ENCODE measurements at places on chromosomes 2 and 18.

DNA sequence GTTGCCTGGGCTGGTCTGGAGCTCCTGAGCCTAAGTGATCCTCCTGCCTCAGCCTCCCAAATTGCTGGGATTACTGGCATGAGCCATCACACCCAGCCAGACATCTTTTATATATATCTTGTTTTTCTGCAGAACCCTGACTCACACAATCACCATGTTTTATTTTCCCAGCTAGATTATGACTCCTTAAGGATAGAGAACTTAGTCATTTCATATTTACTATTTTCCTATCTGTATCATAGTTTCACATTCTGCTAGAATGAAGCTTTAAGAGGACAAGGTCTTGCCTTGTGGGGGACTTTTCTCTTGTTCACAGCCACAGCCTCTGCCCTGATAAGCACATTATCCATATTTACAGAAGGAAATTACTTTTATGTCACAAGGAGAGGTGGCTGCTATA lies 73.9 kb downstream of the LBH start:
- DNase-seq, result no peak

DNA sequence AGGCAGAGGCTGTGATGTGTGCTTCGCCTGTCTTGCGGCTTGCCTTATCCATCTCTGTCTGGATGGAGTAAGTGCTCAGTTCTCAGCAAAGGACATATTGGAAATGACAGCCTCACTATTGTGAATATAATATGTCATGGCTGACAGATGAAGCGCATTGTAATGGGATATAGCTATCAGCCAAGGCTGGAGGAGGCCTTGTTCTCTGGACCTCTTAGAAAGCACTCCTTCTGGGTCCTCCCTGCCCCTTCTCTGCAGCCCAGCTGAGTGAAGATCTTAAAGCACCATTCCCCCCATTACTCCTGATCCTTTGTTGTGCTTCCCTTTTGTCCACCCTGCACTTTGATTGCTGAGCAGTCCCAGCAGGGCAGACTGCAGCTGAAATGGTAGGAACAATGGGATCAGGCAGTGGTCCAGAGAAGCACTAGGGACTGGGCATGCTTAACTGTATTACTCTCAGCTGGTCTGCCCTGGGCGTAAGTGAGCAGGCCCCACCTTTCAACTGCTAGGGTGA lies 265.3 kb downstream of the SETBP1 start:
- DNase-seq, result no peak

DNA sequence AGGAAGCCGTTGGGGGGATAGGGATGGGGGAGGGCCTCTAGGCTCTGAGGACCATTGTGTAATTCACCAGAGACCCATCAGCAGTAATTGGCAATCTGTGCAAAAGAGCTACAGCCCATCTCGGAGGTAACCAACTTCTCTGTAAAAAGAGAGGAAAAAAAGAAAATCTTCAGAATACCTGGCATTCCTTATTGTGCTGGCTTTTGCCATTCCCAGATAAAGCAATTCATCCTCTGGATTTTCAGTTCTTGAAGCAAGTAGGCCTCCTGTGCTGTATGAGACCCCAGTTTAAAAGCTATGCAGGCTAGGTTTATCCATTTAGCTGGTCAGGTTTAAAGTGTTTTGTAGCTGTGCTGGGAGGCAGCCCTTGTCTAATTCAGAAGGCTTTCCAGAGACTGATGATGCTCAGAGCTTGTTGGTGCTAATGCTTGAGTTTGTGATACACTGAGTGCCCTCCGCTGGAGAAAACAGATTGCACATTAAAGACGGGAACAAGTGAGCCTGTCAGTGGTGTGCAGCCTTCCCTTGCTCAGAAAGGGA lies at the start of gene LRRTM4:
LRRTM4 (minus strand) TSS at position 446 of the 540 bp plus-strand sequence.
- peak; percentile 4 for DNase-seq

DNA sequence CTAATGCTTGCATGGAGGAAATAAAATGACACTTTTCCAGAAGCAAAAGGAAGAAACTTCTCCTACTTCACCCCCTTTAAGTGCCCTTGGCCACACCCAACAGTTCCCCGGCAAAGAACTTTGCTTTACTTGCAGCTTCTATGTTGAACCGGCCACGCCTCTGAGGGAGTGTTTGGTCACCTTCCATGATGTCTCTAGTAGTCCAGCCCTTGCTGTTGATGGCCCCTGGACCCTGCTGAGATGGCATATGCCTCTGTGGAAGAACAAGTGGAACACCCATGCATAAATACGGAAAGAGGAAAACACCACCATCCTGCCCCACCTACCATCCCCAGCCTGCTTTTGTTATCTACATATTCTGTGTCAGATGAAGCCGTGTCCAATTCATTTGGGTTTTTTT lies 218.3 kb upstream of the POU3F3 start:
- DNase-seq, result no peak

DNA sequence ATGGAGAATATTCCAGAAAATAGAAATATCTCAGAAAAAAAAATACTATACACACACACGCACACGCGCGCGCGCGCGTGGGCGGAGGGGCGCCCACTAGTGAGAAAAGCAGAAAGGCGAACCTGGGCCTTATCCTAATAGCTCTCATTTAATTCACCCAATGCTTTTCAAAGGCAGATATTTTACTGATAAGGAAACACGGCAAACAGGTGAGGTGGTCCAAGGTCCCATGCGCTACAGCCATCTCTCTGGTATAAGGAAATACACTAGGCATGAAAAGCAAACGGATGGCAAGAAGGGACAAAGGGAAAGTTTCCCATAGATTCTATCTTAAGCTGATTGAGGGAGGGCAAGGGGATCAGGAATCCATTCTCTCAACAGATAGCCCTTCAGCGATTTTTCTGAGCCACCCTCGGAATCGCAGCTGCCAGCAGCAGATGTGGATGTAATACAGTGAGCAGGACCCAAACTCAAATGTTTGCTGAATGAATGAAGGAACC lies 136.7 kb downstream of the TMEM247 start:
- peak; percentile 30 for DNase-seq

DNA sequence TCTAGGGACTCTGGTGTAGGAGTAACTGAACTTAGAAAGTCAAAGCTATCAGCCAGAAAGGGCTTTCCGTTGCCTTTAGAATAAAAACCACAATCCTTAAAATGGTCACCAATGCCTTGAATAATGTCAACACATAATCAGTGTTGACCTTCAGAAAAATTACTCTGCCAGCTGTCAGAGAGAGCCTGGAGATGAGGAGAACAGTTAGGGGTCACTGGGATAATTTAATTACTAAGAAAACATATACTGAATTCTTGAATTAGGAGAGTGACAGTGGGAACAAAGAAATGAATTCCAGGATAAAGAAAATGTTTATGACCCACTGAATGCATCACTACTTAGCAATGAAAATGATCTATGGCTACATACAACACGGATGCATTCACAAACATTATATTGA lies 23.4 kb upstream of the UGP2 start:
- DNase-seq, result no peak

- DNase-seq, result peak; percentile 73
These were observed 127.9 kb upstream of the SH3BP4 start for GRCh38 chr2:234823877-234824376.

DNA sequence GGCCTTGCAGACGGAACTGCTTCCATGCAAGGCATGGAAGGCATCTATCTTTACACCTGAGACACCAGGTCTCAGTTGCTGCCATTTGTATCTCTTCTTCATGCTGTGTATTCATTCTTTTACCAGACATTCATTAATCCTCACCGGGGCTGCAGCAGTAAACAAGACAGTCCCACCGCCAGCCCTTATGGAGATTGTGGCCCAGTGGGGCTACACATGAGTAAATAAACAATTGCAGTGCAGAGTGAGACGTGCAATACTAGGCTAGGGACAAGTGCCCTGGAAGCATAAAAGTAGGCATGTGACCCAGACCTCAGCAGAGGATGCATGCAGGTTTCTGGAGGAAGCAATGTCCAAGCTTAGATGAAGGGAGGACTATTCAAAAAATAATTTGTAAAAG lies 497.6 kb upstream of the KLHL29 start:
- no peak for DNase-seq

DNA sequence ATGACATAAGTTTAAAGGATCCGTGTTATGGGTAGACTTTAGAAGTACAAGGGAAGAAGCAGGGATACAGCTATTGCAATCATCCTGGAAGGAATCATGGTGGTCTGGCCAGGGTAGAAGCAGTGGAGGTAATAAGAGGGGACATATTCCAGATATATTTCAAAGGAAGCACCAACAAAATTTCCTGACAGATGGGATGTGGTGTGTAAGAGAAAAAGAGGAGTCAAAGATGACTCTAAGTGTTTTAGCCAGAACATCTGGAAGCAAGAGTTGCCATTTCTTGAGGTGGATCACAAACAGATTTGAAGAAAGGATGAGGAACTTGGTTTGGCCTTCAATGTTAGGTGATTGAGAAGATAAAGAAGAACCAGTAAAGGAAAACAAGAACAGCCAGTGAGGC lies 133.1 kb upstream of the CTAGE1 start:
- no peak for DNase-seq

DNA sequence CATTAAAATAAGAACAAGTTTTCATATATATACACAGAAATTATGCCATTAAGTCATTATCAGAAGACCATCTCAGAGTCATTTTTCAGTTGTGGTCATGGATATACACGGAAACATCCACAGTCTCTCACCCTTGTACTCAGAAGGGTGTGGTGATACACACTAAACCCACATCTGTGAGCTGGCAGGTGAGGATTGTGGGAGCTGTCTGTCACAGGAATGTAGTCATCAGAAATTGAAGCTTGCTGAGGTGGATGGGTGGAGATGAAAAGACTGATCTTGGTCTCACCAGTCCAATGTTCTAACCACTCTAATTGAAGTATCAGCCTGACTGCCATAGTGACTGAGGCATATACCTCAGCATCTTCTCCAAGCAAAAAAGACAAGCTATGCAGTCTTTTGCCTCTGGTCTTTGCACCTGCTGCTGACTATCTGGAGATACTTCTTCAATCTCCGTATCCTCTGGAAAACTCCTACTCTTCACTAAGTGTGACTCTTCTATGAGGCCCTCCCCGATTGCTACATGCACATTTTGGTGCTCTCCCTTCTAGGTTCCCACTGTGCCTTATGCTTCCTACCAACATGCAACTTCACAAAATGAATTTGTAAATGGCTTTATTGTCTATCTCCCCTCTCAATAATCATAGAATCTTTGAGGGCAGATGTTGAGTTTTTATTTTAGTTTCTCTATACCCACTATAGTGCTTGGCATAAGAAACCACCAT lies 232.8 kb downstream of the DYM start:
- no peak for DNase-seq

GRCh38 chr2:190875891-190876290 lies 4.7 kb upstream of the GLS start:
- no peak for DNase-seq

DNA sequence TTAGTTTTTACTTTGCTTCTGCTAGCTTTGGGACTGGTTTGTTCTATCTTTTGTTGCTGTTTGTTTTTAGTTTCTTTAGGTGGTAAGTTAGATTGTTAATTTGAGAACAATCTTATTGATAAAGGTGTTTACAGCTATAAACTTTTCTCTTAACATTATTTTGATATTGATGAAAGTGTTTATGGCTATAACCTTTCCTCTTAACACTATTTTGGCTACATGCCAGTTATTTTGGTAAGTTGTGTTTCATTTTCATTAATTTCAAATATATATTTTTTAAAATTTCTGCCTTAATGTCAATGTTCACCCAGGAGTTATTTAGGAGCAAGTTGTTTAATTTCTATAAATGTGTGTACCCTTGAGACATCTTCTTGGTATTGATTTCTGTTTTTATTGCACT lies 229.6 kb upstream of the SYT4 start:
- no peak for DNase-seq

DNA sequence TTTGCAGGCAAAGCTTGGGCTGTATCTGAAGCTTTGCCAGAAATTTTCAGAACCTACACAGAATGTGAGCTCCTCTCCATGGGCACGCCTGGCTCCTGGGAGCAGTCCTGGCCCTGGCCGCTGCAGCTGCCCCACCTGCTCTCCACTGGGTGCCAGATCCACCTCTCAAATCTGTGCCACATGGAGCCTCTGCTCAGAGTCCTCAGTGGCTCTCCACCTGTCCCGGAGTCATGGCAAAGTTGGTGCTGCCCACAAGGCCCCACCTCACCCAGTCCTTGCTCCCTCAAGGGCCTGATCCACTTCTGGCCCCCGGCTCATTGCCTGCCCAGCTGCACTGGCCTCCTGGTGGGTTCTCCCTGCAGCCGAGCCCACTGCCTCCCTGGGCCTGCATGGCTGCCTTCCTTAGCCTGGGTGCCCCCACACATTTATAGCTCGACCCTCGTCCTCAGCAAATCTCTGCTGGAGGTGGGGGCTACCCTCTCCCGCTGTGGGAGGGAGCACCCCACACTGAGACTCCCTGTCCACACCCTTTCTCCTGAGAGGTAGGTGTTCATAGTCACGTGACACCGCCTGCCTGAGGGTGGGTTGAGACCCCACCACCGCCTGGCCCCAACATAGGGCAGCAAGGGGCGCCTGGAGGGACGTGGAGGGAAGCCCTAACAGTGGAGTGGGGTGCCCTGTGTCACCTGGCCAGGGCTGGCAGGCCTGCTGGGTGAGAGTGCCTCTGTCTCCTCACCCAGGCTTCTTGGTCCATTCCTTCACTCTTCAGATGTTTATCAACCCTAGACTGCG lies 224.1 kb downstream of the SH3RF3 start:
- DNase-seq, result no peak

DNA sequence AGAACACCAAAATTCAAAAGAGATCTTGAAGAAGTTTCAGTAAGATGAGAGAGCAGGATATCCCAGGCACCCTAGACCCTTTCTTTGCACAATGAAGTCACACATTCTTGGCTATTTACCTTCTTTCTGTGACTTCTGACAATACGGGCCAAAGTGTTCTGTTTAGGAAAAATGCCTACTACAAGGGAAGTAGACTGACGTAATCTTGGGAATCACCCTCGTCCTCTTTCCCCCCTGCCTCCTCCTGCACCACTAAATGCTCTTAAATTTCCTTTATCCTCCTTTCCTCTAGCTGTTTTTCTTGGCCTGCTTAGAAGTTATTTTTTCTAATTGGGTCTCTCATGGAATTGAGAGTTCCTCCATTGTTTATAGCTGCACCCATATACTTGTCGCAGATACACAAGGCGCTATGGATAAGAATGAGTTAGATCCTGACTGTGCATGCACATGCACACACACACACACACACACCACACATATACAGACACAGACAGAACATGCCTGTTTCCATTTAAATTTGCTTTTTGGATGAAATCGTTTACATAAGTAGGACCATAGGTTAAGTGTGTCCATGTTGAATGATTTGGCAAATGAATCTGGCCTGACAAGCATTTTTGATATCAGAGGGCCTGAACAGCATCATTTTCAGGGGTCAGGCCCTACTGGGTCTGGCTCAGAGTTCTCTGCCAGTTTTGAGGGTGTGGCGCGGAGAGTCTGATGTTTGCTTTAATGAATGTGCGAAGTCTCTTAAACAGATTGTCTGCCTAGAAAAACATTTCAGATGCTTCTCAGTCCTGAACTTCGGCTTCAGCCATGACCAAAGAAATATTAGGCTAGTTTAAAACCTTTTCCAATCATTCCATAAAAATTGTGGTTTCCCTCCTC lies 131.9 kb upstream of the NT5C1B start:
- DNase-seq, result peak; percentile 40

GRCh38 chr2:205198140-205198525 lies 484.2 kb upstream of the NRP2 start:
- DNase-seq, result peak; percentile 46

- no peak for DNase-seq
These were observed 705 bp downstream of the EFR3B start for GRCh38 chr2:25042321-25043240.

- no peak for DNase-seq
These were observed 116.2 kb downstream of the STPG4 start for GRCh38 chr2:47038656-47039488.

- DNase-seq, result no peak
These were observed 307.5 kb downstream of the GULP1 start for GRCh38 chr2:188599140-188599539.
